ENCODE measurements at places on chromosomes 4 and X. TPM values are rescaled to one million over a fixed set of nuclear protein-coding genes. Genes with fewer than 3 reads are reported as not detected.

The GRPR gene
- polyA plus RNA-seq, result not detected

The SLC34A2 gene
- 0.53 TPM for polyA plus RNA-seq

The CTSO gene
- 25.9 TPM for polyA plus RNA-seq

The SHOX gene
- polyA plus RNA-seq, result not detected

The AKAP14 gene
- polyA plus RNA-seq, result not detected

The ARHGAP10 gene
- 4.9 TPM for polyA plus RNA-seq

The PLXNA3 gene
- polyA plus RNA-seq, result 1.3 TPM

The ZDHHC15 gene
- 0.07 TPM for polyA plus RNA-seq

The SPIN4 gene
- 0.68 TPM for polyA plus RNA-seq

The NAP1L2 gene
- not detected for polyA plus RNA-seq

Measured in liver (tissue), 10 donors.